ENCODE measurements at places on chromosomes 5 and 9.
A peak's percentile ranks its signal among the peaks of the same experiment; 100 is the strongest.

DNA sequence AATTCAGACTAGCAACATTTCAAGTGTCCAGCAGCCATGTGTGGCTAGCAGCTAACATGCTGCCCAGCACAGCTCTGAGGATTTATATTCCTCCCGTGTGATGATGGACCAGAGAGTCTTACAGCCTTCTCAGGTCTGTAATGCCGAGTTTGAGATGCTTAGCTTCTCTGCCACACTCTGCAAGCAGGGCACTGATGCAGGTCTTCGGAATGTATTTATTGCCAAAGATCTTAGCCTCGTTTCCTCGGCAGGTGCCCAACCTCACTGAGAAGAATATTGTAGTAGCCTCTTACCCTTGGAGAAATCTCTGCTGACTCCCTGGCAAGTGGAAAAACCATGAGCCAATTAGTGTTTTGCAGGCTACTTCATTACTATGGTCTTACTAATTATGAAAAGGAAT is 3.7 kb upstream of the RAI14 start:
- no peak overlapping the region for H3K27ac ChIP-seq
- no peaks in the 10 kb centered on the region for H3K36me3 ChIP-seq
- no peak for ATAC-seq

DNA sequence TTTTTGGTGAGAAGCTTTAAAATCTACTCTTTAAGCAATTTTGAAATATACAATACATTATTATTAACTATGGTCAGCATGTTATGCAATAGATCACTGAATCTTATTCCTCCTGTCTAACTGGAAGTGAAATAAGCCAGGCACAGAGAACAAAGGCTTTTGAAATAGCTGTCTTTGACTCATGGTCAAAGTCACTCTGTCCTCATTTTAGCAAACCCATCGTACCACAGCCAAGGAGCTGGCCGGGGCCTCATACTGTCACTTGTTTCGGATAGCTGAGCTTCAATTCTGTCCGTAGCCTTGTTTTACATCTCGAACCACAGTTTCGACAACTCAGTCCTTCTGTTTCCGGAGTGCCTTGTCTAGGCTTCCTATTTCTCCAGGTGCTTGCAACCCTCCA is 19.2 kb downstream of the ADCY2 start:
- no peak overlapping the region for H3K27ac ChIP-seq
- no peak overlapping the region for H3K4me3 ChIP-seq
- H3K4me1 ChIP-seq, result no peaks in the 10 kb centered on the region
- no peak for ATAC-seq
- H3K27me3 ChIP-seq, result peaks cover 2% of the 10 kb centered on the region

- H3K4me1 ChIP-seq, result no peaks in the 10 kb centered on the region
- H3K36me3 ChIP-seq, result no peaks in the 10 kb centered on the region
- H3K4me3 ChIP-seq, result no peak overlapping the region
- H3K27ac ChIP-seq, result no peak overlapping the region
Observed at GRCh38 chr5:158648631-158649030, 451.1 kb downstream of the EBF1 start.

- H3K36me3 ChIP-seq, result no peaks in the 10 kb centered on the region
- peaks cover 38% of the 10 kb centered on the region for H3K27me3 ChIP-seq
- no peak overlapping the region for H3K27ac ChIP-seq
- no peak for ATAC-seq
Observed at GRCh38 chr9:111034898-111035539, 3.3 kb downstream of the LPAR1 start.

DNA sequence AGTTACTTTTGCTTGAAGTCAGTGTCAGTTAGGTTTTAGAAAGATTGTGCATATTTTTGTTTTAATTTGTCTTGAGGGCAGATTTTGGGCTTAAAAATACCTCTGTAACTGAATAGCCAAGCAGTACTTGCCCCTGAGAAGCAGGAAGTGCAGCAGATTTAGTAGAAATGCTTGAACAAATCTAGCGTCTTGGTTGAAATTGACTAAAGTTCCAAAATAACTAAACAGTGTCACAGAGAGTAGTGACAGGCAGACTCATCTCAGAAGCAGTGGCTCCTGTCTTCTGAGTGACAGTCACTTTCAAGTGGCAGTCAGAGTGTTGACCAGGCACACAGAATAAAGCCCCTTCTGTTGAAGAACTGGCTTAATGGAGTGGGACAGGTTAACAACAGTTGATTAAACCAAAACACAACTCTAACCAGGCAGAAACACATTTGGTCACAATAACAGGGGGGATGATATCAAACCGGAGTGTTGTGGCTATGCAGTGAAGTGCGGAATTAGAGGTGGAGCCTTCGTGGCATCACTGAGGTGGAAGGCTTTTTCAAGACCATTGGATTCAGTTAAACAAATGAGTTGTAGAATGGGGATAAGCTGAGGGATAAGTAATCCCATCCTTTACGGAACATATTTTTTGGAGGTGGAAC is 29.1 kb downstream of the TRIO start:
- H3K27ac ChIP-seq, result no peak overlapping the region
- no peaks in the 10 kb centered on the region for H3K36me3 ChIP-seq
- no peak for ATAC-seq
- no peak overlapping the region for H3K4me3 ChIP-seq
- H3K27me3 ChIP-seq, result peaks cover 19% of the 10 kb centered on the region
- peaks cover 4% of the 10 kb centered on the region for H3K4me1 ChIP-seq

- H3K27ac ChIP-seq, result no peak overlapping the region
- ATAC-seq, result no peak
- no peaks in the 10 kb centered on the region for H3K27me3 ChIP-seq
- no peaks in the 10 kb centered on the region for H3K4me1 ChIP-seq
- H3K36me3 ChIP-seq, result peaks cover 24% of the 10 kb centered on the region
- H3K4me3 ChIP-seq, result no peak overlapping the region
Observed at GRCh38 chr5:119212676-119213075, 141.8 kb downstream of the DMXL1 start.

- H3K27ac ChIP-seq, result no peak overlapping the region
- no peaks in the 10 kb centered on the region for H3K27me3 ChIP-seq
- no peak overlapping the region for H3K4me3 ChIP-seq
- peak; percentile 40 for ATAC-seq
- H3K36me3 ChIP-seq, result no peaks in the 10 kb centered on the region
- H3K4me1 ChIP-seq, result no peaks in the 10 kb centered on the region
Observed at GRCh38 chr5:101047181-101047580, 144.1 kb upstream of the ST8SIA4 start.

DNA sequence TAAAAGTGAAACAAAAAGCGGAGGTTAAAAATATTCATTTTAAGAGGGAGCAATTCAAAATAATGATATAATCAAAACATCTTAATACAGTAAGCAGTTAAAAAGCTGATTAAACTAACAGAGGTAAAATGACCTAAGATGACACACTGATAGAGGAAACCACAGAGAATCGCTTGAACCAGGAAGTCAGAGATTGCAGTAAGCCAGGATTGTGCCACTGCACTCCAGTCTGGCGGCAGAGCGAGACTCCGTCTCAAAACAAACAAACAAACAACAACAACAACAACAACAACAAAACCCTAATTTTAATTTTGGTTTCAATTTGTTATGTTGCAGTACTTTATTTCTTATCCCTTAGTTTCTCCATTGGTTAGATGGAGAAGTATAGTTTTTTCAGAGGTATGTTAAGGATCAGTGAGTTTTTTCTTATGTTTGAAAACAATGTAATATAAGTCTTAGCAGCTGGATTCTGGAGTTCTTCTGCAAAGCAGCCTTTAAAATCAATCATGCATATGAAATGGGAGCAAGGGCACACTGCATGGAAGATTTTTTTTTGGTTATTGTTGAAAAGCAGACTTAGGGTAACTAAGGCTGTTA is 58.5 kb downstream of the MLANA start:
- H3K27ac ChIP-seq, result peak overlapping the region; percentile 52
- peaks cover 5% of the 10 kb centered on the region for H3K36me3 ChIP-seq
- peaks cover 4% of the 10 kb centered on the region for H3K4me1 ChIP-seq
- peak overlapping the region; percentile 73 for H3K4me3 ChIP-seq
- no peaks in the 10 kb centered on the region for H3K27me3 ChIP-seq

DNA sequence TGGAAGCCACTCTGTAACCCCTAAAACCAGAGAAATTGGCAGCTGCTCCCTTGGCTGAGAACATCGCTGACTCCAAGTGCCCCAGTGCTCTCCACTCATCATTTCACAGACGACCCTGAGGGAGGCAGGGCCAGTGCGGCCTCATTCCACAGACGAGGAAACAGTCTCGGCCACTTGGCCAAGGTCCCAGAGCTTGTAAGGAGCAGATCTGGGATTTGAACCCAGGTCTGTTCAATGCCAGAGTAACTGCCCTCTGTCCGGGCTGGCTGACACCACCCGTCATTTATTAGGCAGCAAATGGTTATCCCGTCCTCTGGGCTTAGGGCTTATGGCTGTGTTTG is 19.9 kb upstream of the IER5L start:
- peaks cover 7% of the 10 kb centered on the region for H3K27me3 ChIP-seq
- H3K4me3 ChIP-seq, result no peak overlapping the region
- no peaks in the 10 kb centered on the region for H3K4me1 ChIP-seq
- H3K36me3 ChIP-seq, result no peaks in the 10 kb centered on the region
- H3K27ac ChIP-seq, result no peak overlapping the region

GRCh38 chr5:66323529-66323895 is 179.4 kb downstream of the SREK1 start:
- ATAC-seq, result no peak
- no peak overlapping the region for H3K27ac ChIP-seq
- H3K27me3 ChIP-seq, result peaks cover 29% of the 10 kb centered on the region
- no peaks in the 10 kb centered on the region for H3K36me3 ChIP-seq
- H3K4me3 ChIP-seq, result no peak overlapping the region
- H3K4me1 ChIP-seq, result no peaks in the 10 kb centered on the region

GRCh38 chr5:95782181-95782580 is 40.3 kb downstream of the GLRX start:
- no peaks in the 10 kb centered on the region for H3K36me3 ChIP-seq
- ATAC-seq, result no peak
- H3K27ac ChIP-seq, result no peak overlapping the region
- H3K4me3 ChIP-seq, result no peak overlapping the region
- no peaks in the 10 kb centered on the region for H3K4me1 ChIP-seq

GRCh38 chr5:158699298-158699880 is 400.3 kb downstream of the EBF1 start:
- H3K36me3 ChIP-seq, result no peaks in the 10 kb centered on the region
- no peak overlapping the region for H3K27ac ChIP-seq
- H3K4me1 ChIP-seq, result no peaks in the 10 kb centered on the region
- peaks cover 10% of the 10 kb centered on the region for H3K27me3 ChIP-seq

DNA sequence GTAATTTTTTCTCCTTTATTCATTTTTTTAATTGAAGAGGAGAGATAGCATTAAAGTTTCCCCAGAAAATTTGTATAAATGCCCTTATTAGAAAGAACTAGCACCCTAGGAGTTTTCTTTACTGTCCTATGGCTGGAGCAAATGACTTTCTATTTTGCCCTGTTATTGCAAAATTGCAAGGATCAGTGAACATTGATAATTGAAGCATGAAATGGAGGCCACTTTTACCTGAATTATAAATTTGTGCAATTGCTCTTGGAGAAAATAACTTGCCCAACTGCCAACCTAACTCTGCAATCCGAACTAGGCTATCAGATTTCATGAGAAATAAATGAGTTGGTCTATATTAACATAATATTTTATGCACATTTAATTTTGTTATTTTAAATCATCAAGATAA is 111.9 kb downstream of the MTRR start:
- H3K36me3 ChIP-seq, result no peaks in the 10 kb centered on the region
- H3K4me1 ChIP-seq, result no peaks in the 10 kb centered on the region
- no peak overlapping the region for H3K27ac ChIP-seq
- no peak for ATAC-seq

GRCh38 chr9:130467316-130467715 is 22.6 kb downstream of the ASS1 start:
- H3K36me3 ChIP-seq, result no peaks in the 10 kb centered on the region
- H3K4me3 ChIP-seq, result no peak overlapping the region
- no peak overlapping the region for H3K27ac ChIP-seq
- ATAC-seq, result no peak
- no peaks in the 10 kb centered on the region for H3K4me1 ChIP-seq

- peaks cover 52% of the 10 kb centered on the region for H3K27me3 ChIP-seq
- no peak overlapping the region for H3K27ac ChIP-seq
- ATAC-seq, result no peak
- peaks cover 8% of the 10 kb centered on the region for H3K4me1 ChIP-seq
- no peak overlapping the region for H3K4me3 ChIP-seq
Observed at GRCh38 chr5:38451074-38451725, 105.2 kb downstream of the LIFR start.

GRCh38 chr5:113606298-113607134 is 93.0 kb downstream of the YTHDC2 start:
- H3K4me3 ChIP-seq, result no peak overlapping the region
- H3K36me3 ChIP-seq, result no peaks in the 10 kb centered on the region
- peak; percentile 79 for ATAC-seq
- H3K4me1 ChIP-seq, result peaks cover 4% of the 10 kb centered on the region

- H3K36me3 ChIP-seq, result no peaks in the 10 kb centered on the region
- H3K27me3 ChIP-seq, result no peaks in the 10 kb centered on the region
- H3K4me3 ChIP-seq, result no peak overlapping the region
- ATAC-seq, result no peak
- H3K27ac ChIP-seq, result no peak overlapping the region
Observed at GRCh38 chr9:105178076-105178475, 66.4 kb upstream of the SLC44A1 start.

DNA sequence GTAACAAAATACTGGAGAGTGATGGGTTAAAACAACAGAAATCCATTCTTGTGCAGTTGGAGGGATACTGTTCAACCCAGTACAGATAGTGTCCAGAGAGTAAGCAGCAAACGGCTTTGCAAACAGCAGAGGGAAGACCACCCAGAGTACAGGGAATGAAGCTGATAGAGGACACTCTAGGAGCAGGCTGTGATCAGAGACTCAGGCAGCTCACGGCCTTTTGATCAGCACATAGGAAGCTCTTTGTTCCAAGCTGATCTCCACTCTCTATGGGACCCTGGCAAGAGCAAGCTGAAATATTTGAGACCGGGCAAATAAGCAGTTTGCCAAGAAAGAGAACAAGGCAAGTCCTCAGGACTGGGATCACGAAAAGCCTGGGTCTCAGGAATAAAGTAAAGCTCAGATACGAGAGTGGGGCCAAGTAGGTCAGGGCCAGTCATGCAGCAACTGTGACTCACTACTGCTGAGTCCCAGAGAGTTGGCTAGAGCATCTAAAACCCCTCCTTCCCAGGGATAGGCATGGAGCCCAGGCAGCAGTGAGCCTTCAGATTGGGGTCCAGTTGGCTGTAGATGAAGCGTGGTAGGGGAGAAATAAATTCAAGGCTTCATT is 52.4 kb downstream of the MELK start:
- no peak overlapping the region for H3K4me3 ChIP-seq
- H3K27me3 ChIP-seq, result no peaks in the 10 kb centered on the region
- H3K4me1 ChIP-seq, result no peaks in the 10 kb centered on the region
- H3K36me3 ChIP-seq, result peaks cover 8% of the 10 kb centered on the region
- peak; percentile 56 for ATAC-seq

- ATAC-seq, result no peak
- H3K36me3 ChIP-seq, result no peaks in the 10 kb centered on the region
Observed at GRCh38 chr5:174101195-174101730, 55.8 kb downstream of the NSG2 start.

GRCh38 chr9:76691517-76692313 is 72.5 kb upstream of the PCA3 start:
- H3K27ac ChIP-seq, result peak overlapping the region; percentile 21
- peaks cover 16% of the 10 kb centered on the region for H3K4me1 ChIP-seq
- H3K4me3 ChIP-seq, result peak overlapping the region; percentile 63
- H3K27me3 ChIP-seq, result peaks cover 44% of the 10 kb centered on the region

- peaks cover 13% of the 10 kb centered on the region for H3K27me3 ChIP-seq
- no peak for ATAC-seq
- no peak overlapping the region for H3K27ac ChIP-seq
- H3K4me1 ChIP-seq, result peaks cover 5% of the 10 kb centered on the region
- H3K4me3 ChIP-seq, result peak overlapping the region; percentile 43
Observed at GRCh38 chr9:137299938-137300337, 2.1 kb downstream of the NRARP start.

GRCh38 chr5:132459031-132459982 is 31.3 kb downstream of the IRF1 start:
- H3K4me1 ChIP-seq, result peaks cover 76% of the 10 kb centered on the region
- H3K4me3 ChIP-seq, result peak overlapping the region; percentile 80
- H3K27ac ChIP-seq, result peak overlapping the region; percentile 95
- ATAC-seq, result no peak
- no peaks in the 10 kb centered on the region for H3K27me3 ChIP-seq
- H3K36me3 ChIP-seq, result peaks cover 26% of the 10 kb centered on the region

Data from activated T-helper 17 cell treated with anti-CD3 and anti-CD28 coated beads, Interleukin-2, amount 50 U/mL, for 72 hours (primary cell).